ENCODE measurements at places on chromosomes 7 and 10.

DNA sequence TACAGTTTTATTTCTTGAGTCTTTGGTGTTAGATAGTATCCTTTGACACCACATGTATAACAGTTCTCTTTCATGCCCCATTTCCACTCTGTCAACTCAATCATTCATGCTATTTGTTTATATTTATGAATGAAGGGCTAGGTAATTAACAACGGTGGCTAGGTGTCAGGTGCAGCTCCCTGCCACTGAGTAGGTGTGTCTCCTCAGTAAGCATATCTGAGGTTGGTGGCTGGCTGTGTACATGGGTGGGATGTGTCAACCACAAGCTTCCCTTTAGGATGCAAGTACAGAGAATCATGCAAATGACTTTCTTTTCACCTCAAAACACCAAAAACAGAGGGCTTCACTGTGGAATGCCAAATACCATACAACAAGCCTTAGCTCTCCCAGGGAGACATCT, 83.4 kb downstream of the ZNF365 start:
- no peak for DNase-seq

GRCh38 chr7:49346195-49346899, 422.0 kb downstream of the CDC14C start:
- DNase-seq, result no peak

- no peak for DNase-seq
Observed at GRCh38 chr10:123999261-123999660, 94.1 kb downstream of the CHST15 start.

GRCh38 chr10:89563861-89564478, 28.6 kb upstream of the SLC16A12 start:
- peak; percentile 59 for DNase-seq

DNA sequence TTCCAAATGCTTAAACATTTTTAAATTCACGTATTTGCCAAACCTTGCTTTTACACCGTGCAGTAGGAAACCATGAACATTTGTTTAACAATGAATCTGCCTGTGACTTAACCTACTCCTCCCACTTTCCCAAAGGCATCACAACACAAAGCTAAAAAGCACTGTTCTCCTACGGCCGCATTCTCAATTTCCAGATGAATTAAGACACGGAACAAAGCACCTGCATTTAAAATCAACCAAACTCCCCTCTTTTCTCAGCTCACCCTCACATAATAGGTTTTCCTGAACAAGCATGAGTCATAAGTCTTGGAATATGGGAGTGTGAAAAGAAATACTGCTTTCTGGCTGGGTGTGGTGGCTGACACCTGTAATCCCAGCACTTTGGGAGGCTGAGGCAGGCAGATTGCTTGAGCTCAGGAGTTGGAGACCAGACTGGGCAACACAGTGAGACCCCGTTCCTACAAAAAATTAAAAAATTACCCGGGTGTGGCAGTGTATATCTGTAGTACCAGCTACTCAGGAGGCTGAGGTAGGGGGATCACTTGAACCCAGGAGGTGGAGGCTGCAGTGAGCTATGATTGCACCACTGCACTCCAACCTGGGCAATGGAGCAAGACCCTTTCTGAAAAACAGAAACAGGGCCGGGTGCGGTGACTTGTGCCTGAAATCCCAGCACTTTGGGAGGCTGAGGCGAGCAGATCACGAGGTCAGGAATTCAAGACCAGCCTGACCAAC, 51.7 kb upstream of the CYTH3 start:
- no peak for DNase-seq

DNA sequence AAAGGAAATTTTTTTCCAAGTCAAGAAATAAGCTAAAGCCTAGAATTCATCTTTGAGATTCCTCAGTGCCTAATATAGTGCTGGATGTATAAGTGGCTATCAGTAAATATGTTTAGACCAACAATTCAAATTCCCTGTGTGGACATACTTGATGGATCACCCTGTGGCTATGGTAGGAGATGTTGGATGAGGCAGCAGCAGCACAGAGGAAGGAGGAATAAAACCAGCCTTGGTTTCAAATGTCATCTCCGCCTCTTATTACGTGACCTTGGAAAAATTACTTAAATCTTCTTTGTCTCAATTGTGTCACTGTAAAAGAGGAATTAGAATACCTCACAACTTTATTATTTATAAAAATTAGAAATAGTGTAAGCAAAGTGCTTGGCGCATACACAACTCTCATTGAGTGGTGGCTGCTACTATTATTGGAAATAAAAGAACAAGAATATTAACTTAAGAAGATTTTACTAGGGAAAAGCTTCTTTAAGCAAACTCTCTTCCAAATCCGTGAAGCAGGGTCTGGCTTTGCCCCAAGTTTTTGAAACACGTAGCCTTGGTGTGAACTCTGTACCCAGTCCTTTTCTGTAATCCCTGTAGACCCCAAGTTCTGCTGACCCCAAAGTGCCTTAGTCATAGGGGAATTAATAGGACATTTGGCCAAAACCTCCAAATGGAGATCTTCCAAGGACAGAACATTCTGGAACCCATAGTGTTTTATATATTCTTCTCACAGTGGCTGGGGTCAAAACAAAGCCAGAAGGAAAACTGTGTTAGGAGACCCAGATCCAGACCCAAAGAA, 283.8 kb downstream of the PTEN start:
- no peak for DNase-seq

DNA sequence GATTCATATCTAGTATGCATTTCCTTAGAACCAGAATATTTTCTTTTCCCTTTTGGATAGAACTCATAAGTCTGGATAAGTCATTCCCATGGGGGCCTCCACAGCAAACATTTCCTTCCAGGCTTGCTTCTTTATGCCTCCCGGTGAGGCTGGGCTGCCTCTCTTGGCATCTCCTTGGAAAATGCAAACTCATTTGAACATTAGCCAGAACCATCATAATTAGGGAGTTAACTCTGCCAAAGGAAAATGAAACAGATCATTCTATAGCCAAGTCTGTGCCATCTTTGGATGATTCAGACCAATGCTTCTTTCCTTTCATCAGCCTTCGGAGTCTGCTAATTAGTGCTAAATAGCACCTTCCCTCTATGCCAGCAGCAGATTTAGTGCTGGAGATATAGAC, 81.1 kb downstream of the PLPP4 start:
- DNase-seq, result no peak
